ENCODE measurements at places on chromosomes 11 and 22.

DNA sequence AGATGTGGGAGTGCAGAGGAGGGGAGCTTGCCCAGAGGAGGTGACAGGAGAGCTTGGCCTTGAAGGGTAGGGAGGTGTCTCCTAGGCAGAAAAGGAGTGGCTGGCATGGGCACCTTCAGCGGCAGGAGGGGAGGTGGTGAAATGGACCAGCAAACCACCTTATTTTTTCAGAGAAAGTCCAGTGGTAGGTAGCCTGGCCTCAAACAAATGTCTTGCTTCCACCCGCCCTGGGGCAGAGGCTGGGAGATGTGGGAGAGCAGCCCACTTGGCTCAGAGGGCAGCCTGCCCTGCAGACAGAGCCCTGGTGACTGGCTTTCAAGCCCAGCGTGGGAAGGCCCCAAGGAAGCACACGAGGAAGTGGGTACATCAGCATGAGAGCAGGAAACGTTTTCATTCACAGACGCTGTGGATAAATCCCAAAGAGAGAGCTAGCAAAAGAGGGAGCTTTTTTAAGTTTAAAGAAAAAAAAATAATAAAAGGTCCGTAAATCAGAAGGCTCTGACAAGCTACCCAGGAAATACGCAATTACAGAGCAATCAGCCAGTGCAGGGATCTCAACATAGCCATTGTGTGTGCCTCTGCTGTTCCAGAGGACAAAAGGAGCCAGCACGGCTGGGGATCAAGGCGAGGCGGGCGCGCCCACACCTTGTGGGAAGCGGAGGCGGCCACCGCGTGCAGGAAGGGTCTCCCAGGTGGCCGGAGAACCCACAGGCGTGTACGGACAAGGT lies 238.7 kb upstream of the PLET1 start:
- no peak for DNase-seq

DNA sequence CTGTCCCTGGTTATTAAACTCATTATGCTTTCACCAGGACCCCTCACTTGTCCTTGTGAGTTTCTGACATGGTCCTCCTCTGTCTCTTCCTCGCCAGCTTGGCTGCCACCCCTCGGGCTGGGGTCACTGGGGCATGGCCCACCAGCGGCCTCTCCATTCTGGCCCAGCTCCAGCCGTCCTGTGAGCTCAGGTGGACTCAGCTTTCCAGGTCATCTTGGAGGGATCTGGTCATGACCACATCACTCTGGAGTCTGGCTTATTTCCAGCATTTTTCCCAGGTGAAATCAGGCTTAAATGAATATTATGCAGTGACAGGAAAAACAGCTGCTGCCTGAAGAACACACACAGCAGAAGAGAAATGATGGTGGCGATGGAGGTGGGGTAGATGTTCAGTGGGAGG lies 224.5 kb downstream of the ADAMTS15 start:
- no peak for DNase-seq

DNA sequence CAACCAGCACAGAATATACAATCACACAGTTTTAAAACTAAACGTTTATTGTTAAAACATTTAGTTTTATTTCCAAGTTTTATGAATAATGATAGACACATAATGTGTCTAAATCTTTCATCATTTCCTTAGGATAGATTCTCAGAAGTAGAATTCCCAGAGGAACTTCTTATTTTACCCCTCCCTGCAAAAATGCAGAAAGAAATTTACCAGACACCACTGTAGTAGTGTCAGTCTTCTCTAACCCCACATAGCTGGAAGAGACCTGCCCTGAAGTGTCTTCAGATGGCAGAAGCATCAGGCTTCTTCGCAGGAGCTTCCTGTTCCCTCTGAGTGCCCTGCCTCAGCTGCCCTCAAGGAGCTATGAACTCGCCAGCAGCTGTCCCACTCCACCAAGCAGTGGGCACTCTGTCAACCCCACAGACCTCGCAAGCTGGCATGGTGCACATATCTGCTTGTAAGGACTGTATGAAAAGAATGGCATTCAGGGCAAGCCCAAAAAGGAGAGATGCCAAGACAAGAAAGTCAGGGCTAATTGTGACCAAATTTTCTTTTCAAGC lies 28.5 kb upstream of the PAK1 start:
- no peak for DNase-seq

GRCh38 chr11:86018249-86018648 lies 50.6 kb downstream of the PICALM start:
- DNase-seq: no peak

GRCh38 chr11:107711861-107712755 lies at the start of gene SLN:
Gene SLN (minus strand): TSS chr11:107712056.
- no peak for DNase-seq

DNA sequence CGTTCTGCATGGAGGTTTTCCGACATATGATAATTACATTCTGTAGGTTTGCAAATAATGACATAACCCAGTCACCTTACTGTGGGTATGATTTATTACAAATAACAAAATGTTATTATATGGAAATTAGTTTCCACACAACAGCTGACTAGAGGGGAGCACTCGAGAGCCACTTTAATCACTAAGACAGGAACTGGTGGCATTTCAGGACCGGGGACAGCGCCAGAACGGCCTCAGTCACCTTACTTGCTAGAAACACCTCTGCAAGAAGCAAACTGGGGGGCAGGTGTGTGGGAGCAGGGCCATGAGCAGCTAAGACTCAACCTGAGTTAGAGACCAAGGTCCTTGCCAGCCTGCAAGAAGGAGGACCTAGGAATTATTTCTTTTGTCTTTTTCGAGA lies 199.9 kb downstream of the DSCAML1 start:
- DNase-seq: peak; percentile 21

GRCh38 chr11:62497132-62497801 lies 49.3 kb downstream of the AHNAK start:
- peak; percentile 33 for DNase-seq

DNA sequence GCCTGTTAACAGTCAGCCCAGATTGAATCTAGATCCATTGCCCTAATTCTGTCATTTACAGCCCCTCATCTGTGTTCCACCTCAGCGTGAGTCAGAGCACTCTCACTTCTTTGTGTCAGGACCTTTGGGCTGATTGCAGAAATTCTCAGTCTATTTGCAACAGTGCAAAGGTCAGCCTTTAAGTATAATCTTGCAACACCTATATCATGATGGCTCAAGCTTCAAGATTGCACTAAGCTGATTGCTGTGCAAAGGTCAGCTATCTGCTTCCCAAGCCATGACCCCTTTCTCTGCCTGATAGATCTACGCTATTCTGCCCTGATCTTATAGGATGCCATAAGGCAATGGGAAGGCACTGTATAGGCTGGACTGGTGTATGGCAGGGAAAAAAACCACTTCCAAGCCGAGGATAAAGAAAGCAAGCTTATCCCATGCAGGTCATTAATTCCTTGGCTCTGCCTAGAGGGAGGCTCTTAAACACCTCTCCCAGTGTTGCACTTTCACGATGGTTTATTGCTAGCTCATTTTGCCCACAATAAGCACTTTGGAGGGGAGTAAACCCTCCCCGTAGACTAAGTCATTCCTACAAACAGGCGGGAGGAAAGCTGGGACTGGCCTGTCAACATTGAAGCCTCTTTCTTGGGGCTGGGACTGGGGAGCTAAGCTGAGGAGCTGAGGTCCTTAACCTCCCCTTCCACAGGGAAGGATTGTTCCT lies 100.6 kb downstream of the RRAS2 start:
- DNase-seq: no peak
